ENCODE measurements at places on chromosomes 7 and 10.

DNA sequence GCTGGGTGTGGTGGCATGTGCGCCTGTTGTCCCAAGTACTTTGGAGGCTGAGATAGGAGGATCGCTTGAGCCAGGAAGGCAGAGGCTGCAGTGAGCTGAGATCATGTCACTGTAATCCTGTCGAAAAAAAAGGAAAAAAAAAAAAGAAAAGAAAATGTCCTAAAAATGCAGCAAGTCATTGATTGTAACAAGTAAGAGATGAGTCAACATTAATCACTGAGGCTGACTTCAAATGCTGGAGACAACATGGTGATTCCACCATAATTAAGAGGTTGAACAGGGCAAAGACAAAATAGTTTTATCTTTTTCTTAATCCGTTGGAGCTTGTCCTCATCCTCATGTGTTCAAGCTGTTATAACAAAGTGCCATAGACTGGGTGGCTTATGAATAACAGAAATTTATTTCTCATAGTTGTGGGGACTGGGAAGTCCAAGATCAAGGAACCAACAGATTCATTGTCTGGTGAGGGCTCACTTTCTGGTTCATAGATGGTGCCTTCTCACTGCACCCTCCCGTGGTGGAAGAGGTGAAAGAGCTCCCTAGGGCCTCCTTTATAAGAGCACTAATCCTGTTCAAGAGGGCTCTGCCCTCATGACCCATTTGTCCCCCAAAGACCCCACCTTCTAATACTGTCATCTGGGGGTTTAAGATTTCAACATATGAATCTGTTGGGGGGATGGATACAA, 60.3 kb downstream of the TBXAS1 start:
- DNase-seq, result no peak

- no peak for DNase-seq
Observed at GRCh38 chr7:66865290-66865864, 55.6 kb upstream of the TMEM248 start.

GRCh38 chr10:103044942-103045489, 126.9 kb downstream of the CNNM2 start:
- DNase-seq, result no peak

GRCh38 chr7:127755965-127756364, 104.0 kb downstream of the SND1 start:
- DNase-seq, result no peak

GRCh38 chr10:69335063-69335587, 56.8 kb downstream of the HK1 start:
- DNase-seq, result no peak

DNA sequence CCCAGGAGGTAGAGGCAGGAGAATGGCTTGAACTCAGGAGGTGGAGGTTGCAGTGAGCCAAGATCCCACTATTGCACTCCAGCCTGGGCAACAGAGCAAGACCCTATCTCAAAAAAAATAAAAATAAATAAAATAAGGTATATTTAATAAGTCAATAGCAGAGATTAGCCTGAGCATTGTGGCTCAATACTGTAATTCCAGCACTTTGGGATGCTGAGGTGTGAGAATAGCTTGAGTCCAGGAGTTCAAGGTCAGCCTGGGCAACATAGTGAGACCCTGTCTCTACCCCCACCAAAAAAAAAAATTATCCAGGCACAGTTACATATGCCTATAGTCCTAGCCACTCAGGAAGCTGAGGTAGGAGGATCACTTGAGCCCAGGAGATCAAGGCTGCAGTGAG, 38.4 kb upstream of the OIT3 start:
- DNase-seq, result no peak

DNA sequence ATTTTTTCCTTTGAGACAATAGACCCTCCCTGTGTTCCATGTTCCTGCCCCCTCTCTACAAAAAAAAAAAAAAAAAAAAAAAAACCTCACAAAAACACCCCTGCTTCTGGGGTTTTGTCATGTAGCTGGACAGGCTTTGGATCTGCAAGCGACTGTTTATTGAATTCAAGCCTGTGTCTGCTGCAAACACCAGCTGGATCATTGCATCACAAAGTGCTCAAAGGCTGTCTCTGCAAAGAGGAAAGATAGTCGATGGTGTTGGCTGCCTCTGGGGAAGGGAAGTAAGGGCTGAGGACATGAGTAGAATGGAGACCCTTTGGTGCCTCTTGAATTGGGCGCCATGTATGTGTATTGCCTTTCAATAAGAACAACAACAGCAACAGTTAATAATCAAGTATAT, 471.2 kb downstream of the PLXNA4 start:
- DNase-seq, result no peak

- no peak for DNase-seq
Observed at GRCh38 chr10:73786512-73786885, 1.1 kb downstream of the ZSWIM8 start.

GRCh38 chr10:14604181-14605142, 170.2 kb downstream of the FAM107B start:
- peak; percentile 68 for DNase-seq
